Activated CD4-positive, CD25-positive, alpha-beta regulatory T cell treated with anti-CD3 and anti-CD28 coated beads, Interleukin-2, amount 50 U/mL, for 24 hours (primary cell): ENCODE measurements at places on chromosomes 11 and 22.

GRCh38 chr11:116104498-116105174, 600.4 kb upstream of the CADM1 start:
- no peak for ATAC-seq

GRCh38 chr11:42311514-42311913, 852.1 kb upstream of the LRRC4C start:
- ATAC-seq, result no peak

DNA sequence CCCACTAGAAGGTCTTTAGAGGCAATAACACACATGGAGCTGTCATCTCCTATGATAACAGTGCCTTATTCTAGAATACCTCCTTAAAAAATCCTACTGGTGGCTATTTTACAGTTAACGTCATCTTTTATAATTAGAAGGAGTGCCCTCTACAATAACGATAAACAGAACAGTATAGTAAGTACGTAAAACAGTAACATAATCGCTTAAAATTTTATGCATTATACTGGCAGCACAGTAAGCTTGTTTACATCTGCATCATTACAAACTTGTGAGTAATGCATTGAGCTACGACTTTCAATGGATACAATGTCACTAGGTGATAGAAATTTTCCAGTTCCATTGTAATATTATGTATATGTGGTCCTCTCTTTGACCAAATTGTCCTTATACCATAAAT, 24.3 kb upstream of the OR8D2 start:
- no peak for ATAC-seq

GRCh38 chr22:29804985-29805384, 33.1 kb downstream of the ASCC2 start:
- ATAC-seq, result no peak

GRCh38 chr11:128814856-128815705, 52.0 kb downstream of the KCNJ1 start:
- ATAC-seq, result no peak
